Common myeloid progenitor, CD34-positive (primary cell): ENCODE measurements at places on chromosomes 16 and 17.
A peak's percentile ranks its signal among the peaks of the same experiment; 100 is the strongest.

- no peak for DNase-seq
Observed at GRCh38 chr16:57518520-57518919, 17.9 kb downstream of the CCDC102A start.

GRCh38 chr17:17359271-17359670 is 56.1 kb downstream of the NT5M start:
- no peak for DNase-seq

DNA sequence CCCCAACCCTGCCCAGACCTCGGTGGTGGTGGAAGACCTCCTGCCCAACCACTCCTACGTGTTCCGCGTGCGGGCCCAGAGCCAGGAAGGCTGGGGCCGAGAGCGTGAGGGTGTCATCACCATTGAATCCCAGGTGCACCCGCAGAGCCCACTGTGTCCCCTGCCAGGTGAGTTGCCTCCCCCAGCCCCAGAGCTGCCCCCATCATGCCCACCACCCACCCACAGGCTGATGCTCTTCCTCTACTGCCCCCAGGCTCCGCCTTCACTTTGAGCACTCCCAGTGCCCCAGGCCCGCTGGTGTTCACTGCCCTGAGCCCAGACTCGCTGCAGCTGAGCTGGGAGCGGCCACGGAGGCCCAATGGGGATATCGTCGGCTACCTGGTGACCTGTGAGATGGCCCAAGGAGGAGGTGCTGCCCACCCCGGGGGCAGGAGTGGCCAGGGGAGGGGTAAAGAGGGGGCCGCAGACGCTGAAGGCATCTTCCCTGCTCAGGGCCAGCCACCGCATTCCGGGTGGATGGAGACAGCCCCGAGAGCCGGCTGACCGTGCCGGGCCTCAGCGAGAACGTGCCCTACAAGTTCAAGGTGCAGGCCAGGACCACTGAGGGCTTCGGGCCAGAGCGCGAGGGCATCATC is 8.4 kb downstream of the GALK1 start:
- DNase-seq: no peak

DNA sequence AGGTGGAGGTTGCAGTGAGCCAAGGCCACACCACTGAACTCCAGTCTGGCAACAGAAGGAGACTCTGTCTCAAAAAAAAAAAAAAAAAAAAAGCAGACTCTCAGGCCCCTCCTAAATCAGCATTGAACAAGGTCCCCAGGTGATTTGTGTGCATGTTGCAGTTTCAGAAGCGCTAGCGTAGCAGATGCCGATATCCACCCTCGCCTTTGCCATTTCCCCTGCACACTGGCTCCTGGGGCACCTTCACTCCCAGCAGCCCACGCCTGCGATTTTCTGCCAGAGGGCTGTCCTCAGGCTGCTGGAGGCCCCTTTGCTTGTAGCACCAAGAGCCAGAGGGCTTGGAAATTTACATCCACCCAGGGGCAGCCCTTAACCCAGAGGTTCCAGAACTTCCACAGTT is 95.6 kb downstream of the WSCD1 start:
- DNase-seq: no peak

GRCh38 chr17:1455291-1455796 is 688 bp downstream of the CRK start:
- peak; percentile 76 for DNase-seq

DNA sequence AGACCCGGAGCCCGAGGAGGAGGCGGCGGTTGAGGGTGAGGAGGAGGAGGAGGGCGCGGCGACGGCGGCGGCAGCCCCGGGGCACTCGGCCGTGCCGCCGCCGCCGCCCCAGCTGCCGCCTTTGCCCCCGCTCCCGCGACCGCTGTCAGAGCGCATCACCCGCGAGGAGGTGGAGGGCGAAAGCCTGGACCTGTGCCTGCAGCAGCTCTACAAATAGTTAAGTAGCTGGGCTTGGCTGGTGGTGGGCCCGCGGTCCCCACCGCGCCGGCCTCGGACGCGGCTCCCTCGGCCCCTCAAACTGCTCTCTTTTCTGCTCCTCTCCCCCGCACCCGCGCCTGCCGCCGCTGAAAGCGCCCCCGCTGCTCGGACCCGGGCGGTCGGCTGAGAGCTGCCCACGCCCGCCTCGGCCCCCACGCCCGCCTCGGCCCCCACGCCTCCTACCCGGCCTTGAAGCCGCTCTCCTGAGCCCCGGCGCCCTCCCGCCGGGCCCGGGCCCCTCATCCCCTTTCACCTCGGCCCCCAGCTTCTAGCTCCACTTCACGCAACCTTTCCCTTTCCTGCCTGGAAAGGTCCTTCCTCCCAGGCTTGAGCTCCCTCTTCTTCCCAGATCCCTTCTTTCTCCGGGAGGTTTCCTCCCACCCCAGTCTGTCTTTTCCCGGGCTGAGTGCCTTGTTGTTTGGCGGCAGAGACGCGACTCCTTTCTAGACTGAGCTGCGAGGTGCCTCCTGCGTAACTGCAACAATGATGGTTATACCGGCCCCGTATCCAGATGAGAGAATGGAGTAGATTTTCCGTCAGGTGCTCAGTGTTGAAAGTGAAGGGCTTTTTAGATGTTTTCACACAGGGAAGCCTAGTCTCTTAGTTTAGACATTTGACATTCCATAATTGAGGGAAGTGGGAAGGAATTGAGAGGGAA is 850 bp downstream of the PPM1E start:
- DNase-seq: peak; percentile 10
